ENCODE measurements at places on chromosomes 13 and 19.

DNA sequence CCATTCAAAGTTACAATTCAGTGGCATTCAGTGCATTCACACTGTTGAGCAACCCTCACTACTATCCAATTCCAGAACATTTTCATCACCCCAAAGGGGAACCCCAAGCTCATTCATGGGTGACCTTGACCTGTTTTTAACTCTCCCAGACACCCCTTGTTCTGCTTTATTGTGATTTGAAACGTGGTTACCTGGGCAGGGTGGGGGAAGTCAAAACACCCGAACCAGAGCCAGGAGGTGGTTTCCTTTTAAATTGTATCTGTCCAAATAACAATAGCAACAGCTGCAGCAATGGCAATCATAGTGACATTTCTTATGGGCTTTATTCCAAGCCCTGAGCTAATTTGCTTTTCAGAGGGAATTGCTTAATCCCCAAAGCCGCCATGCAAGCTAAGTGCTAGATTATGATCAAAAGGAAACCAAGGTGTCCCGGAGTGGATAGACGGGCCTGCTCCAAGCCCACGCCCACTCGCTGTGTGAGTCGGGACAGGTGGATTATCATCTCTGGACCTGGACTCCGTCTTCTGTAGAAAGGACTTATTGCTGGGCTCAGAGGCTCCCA lies 6.1 kb downstream of the PTGIR start:
- peak; percentile 37 for DNase-seq

- no peak for DNase-seq
These were observed 23.0 kb downstream of the FAM216B start for GRCh38 chr13:42804244-42804874.

DNA sequence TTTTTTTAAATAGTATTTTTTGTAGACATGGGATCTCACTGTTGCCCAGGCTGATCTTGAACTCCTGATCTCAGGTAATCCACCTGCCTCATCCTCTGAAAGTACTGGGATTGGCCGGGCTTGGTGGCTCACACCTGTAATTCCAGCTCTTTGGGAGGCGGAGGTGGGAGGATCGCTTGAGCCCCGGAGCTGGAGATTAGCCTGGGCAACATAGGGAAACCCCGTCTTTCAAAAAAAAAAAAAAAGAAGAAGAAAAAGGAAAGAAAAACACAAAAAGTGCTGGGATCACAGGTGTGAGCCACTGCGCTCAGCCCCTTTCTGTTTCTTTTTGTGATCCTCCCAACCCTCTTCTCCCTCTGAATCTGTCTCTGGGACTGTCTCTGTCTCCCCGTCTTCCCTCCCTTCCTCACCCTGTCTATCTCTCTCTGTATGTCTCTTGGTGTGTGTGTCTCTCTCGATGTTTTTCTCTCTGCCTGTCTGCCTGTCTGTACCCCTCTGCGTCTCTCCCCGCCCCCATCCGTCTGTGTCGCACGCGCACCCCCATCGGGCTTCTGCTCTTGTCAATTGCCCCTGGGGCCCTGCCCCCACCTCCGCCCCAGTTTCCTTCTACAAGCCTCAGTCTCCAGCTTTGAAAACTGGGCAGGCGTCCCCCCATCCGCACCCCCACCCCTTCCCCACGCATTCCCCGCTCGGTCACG lies 540 bp upstream of the ZFP36 start:
- peak; percentile 42 for DNase-seq

- DNase-seq = no peak
These were observed 33.0 kb upstream of the VSTM2B start for GRCh38 chr19:29492769-29493168.

DNA sequence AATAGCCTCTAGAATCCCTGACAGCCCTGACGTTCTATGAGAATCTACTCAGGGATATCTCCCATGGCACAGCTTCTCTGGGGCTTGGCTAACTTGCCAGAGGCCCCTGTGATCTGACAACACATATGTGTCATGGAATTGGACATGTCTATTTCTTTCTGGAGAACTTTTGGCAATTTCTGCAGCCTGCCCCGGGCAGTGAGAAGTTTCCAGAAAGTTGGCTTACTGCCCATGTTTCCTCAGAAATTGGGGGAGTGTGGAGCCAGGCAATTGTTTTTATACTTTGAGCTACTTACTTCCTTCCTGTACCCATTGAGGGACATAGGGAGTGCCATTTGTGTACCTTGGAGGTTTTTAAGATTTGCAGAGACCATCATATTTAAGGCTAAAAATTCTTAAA lies 98.9 kb downstream of the FLT1 start:
- DNase-seq = no peak
